ENCODE measurements at places on chromosomes 12 and 14.

DNA sequence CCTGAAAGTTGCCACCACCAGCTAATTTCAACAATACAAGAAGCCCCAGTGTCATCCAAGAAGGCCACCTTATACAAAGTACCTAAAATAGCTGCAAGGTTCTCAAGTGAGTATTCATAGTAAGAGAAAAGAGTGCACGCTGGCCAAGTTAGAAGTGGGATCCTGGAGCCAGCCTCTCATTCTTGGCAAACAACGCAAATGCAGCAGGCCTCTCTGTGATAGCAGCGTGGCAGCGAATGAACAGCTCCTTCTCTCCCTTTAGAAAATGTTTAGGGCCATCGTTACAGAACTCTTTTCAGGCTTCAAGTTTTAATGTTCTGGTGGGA is 78.0 kb upstream of the IFNG-AS1 start:
- DNase-seq, result no peak

GRCh38 chr12:1138691-1139090 is 147.7 kb downstream of the ERC1 start:
- no peak for DNase-seq

DNA sequence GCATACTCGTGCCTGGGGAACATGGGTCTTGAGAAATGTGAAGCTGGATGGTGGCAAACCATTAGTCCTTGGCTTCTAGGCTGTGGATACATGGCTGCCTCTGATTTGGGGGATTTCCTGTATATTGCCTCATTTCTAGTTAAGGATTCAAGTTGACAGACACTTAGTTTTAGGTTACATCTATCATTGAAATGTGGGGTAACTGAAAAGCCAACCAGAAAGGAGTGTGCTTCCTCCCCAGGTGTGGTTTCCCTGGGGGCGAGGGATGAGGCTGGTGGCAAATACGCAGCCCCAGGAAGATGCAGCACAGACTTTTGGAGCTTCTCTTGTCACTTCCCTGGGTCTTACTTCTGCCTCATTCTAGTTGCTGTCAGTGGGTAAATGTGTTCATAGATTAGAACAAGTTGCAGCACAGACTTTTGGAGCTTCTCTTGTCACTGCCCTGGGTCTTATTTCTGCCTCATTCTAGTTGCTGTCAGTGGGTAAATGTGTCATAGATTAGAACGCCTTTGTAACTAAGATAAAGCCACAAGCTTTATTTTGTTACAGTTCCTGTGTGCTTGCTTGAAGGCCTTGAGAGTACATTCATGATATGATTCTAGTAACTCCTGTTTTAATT is 85.1 kb downstream of the BORCS5 start:
- DNase-seq, result no peak

DNA sequence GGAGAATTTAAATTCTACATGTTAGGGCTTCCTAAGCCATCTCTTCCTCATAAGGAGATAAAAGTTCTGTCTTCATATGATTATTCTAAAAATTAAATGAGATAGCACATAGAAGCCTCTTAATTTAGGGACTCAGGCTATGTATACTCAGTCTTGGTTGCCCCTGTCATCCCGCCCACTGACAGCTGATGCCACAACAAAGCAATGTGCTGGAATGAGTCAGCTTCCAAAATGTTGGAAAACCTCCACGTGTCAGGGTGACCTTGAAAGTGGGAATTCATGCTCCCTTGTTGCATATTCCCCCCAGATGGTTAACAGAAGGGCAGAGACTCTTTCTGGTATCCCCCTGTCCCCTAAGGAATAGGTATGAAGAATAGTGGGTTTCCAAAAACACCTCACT is 238.0 kb upstream of the DDHD1 start:
- peak; percentile 31 for DNase-seq

- DNase-seq, result no peak
Measured at GRCh38 chr12:68784015-68784414, 24.0 kb upstream of the MDM2 start.

DNA sequence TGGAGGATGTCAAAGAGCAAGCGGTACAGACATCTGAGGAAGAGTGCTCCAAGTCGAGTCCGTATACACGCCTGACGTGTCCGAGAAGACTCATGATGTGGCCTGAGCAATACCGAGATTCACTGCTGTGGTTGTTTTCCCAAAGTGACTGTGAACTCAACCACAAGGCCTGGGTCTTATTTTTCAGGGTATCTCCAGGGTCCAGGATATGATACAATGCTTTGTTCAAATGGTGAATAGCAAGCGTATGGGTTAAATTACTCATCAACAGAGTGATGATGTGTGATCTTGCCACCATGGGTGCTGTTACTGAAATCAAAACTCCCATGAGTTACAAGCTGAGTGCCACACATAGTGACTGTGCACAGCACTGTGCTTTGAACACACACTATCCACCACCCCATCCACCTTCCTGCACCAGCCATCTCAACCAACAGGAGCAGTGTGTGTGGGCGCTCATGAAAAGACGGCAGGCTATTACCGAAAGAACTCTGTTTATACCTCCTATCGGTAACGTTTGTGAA is 109.6 kb downstream of the BCAT1 start:
- no peak for DNase-seq

DNA sequence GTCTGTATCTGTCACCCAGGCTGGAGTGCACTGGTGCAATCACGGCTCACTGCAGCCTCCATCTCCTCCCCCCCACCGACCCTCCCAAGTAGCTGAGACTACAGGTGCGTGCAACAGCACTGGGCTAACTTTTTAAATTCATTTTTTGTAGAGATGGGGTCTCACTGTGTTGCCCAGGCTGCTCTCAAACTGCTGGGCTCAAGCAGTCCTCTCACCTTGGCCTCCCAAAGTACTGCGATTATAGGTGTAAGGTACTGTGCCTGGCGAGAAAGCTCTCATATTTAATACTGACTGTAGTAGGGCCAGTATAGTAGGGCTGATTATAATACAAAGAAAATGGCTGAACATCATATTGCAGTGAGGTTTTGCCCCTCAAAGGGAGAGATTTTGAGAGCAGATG is 2.4 kb downstream of the RIC8B start:
- no peak for DNase-seq

DNA sequence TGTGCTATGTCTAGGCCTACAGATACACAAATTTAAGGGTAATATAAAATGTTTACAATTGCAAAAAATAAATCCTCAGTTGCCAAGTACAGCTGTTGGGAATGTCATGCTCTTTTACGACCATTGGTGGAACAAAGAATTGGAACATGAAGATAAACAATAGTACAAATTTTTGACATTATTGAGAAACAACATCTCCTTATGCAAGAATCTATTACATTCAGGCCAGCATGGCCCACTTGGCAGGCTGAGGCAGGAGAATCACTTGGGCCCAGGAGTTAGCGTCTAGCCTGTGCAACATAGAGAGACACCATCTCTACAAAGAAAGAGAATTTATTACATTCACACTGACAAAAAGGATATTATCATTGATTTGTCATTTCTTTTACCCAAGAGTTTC is 135.9 kb upstream of the NTF3 start:
- DNase-seq, result no peak

DNA sequence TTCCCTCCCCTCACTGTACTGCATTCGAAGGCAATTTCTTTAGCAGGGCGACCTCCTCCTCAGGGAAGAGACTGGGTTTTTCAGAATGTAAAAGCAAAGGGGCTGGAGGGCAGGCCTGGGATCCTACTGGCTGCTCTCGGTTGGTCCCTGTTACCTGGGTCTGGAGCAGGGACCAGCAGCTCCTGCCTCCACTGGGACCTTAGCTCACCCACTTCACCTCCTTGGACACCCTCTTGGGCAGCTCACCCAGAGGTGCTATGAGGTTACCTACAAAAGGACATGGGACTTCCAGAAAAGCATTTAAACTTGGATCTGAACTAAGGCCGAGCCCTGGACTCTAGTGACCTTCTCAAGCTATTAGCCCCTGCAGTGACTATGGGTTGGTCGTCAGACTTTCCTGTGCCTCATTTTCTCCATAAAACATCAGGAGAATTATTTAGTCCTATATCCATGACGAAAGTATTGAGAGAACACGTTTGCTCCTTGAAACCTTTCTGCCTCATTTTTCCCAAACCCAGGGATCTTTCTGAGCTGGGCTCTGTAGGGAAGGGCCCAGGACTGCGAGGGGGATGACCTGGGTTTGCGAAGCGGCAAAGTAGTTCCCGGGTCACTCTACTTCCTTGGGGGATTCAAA is 65.0 kb downstream of the FBXL14 start:
- no peak for DNase-seq

DNA sequence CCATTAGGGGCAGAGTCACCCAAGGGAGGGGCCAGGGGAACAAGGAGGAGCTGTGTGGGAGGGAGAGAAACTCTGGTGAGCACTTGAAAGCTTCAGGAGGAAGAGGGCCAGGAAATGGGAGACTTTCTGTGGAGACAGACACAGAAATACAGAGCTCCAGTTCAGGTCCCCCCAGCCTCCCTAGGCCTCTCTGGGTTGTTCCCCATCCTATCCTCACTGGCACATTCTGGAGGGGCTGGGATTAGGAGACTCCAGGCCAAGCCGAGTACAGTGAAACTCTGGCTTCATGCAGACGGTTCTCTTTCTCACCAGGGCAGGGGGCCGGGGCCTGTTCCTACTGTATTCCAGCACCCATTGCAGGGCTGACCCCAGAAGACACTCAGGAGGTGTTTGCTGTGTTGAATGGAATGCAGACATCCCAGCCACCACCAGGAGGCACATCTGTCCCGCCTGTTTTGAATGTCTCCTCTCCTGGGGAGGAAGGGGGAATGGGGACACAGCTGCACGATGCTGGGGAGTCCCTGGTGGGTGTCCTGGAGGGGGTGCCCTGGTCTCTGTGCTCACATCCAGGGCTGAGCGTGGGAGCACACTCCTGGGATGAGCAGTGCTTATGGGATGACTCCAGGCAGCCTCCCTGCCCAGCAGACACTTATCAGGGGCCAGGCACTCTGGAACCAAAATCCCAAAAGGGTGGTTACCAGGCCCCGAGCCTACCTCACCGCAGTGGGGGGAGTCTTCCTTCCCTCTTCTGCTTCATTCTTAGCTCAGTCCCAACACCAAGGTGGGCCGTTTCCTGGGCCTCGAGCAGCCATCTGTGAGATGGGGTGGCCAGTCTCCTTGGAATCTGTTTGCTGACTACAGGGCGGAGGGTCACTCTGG is 5.5 kb upstream of the KRT84 start:
- DNase-seq, result no peak

- DNase-seq, result no peak
Measured at GRCh38 chr12:51943346-51943745, 8.2 kb upstream of the ACVR1B start.

- no peak for DNase-seq
Measured at GRCh38 chr12:111420494-111420893, 14.8 kb downstream of the SH2B3 start.

GRCh38 chr12:49017891-49018260 is 700 bp downstream of the PRKAG1 start:
- no peak for DNase-seq

GRCh38 chr12:55652352-55652751 is 15.7 kb downstream of the OR10P1 start:
- no peak for DNase-seq
